ENCODE measurements at places on chromosomes 6 and 20.

GRCh38 chr6:156977527-156978291 lies 200.5 kb downstream of the ARID1B start:
- DNase-seq = no peak

DNA sequence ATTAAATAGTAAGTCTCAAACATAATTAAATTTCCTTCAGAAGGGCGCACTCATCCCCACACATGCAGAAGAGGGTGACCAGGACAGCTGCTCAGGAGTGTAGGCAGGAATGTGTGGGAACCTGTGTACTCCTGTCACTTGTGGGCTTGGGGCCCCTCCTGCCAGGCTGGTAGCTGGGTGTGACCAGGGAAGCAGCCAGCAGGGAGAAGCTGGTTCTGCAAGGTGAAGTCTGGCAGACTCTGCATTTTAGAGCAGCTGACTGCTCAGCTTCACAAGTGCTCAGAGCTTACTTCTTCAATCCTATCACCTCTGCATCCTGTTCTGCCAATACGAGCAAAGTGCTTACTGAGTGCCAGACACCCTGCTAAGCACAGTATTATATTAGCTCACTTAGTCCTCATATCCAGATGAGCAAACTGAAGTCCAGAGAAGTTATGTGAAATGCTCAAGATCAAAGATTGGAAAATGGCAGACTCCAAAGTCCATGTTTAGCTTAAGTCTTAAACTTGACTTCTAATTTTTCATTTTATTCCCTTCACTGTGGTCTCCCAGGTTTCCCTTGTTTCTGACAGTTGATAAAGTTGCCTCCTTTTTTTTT lies 27.9 kb downstream of the ELMO2 start:
- DNase-seq = no peak

- no peak for DNase-seq
Observed at GRCh38 chr6:89894169-89894568, at the start of gene GJA10. TSS of gene GJA10 (plus strand) at chr6:89894469. CDS start at chr6:89894469, 0 bp downstream.

DNA sequence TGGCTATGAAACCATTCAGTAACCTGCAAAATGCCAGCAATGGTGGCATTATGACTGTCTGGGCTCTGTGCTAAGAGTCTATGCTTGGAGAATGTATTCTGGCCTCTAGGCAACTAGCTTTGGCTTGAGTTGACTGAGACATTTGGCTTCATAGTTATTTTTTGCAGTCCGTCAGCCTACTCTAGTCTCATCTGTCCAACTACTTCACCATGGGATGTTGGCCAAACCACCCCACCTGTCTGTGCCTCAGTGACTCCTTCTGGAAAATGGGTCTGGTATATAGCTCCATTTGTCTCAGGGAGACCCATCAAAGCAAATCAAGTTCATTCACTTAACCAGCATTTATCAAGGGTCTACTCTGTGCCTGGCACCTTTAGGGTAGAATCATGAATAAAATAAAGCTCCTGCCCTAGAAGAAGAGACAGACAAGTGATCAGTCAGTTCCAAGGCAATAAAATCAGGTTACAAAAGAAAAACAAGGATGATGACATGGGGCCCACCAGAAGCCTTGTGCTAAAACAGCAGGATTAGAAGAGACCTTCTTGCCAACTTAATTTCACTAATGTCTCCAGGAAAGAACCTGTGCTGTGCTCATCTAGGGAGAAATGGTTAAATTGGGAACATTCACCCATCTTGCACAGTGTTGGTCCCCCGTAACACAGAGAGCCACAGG lies 102.4 kb upstream of the ARMC2 start:
- DNase-seq = no peak

DNA sequence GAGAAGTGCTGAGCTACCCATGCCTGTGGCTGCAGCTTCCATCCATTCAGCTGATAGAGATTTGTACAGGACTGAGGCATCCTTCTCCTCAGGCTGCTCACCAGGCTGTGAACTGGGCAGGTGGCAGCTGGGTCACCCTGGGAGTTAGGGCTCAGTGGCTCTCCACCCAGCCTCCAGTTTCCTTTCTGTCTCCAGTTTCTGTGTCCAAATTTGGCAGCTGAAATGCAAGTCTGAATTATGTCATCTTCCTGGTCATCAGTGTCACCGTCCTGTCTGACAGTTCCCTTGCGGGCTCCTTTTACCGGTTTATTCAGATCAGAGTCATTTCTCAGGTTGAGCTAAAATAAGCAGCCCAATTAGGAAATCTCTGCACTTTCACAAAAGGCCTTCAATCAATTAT lies 93.3 kb downstream of the EDN1 start:
- no peak for DNase-seq

DNA sequence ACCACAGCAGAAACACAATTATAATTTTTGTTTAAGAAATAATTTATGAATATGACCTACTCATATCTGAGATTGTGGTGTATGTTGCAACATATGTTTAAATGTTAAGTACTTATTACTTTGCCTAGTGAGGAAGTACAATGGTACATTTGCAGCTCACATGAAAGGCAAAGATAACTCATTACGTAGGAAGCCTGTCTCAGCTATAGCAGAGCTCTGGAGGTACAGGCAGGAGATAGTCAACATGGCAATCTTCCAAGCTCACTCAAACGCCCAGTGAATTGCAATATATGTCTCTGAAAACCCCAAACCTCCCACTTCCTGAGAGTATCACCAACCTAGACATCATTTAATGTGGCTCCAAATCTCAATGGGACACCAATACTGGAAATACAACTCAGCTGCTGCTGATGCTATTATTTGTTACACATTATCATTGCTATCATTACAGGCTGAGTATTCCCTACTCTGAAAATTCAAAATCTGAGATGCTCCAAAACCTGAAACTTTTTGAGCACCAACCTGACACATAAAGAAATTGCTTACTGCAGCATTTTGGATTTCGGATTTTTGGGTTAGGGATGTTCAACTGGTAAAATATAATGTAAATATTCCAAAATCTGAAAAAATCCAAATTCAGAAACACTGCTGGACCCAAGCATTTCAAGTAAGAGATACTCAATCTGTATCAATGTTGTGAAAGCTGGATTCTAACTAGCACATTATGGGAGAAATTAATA lies 25.1 kb upstream of the GSTA4 start:
- no peak for DNase-seq

DNA sequence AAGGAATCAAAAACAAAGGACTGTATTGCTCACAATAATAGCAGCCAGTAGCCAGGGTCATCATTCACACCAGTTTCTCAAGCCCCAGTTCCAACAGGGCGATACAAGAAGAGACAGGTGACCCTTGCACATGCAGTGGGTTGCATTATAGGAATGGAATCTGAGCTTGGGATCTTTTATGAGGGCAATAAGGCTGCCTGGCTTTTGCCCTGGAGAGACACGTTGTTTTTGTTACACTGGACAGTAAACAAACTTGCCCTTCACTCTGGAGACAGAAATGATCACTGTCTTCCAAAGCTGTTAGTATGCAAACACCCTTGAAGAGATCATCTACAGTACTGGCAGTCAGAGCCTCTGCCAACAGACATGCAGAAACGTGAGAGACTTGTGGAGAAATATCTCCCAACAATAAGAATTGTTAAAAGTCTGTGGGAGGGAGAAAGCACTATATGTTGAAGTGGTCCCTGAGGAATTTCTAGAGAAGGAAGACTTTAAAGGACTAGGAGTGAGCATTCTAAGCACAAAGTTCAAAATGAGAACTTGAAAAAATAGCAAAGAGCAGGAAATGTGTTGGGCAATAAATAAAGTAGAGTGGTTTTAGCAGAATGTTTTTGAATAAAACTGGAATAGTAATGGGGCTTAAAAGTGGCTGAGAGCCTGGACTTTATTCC lies 6.2 kb upstream of the COL12A1 start:
- no peak for DNase-seq

- peak; percentile 25 for DNase-seq
Observed at GRCh38 chr6:109453594-109454495, 1.7 kb downstream of the MICAL1 start.

- DNase-seq = no peak
Observed at GRCh38 chr20:17678886-17679285, 3.2 kb downstream of the RRBP1 start.

DNA sequence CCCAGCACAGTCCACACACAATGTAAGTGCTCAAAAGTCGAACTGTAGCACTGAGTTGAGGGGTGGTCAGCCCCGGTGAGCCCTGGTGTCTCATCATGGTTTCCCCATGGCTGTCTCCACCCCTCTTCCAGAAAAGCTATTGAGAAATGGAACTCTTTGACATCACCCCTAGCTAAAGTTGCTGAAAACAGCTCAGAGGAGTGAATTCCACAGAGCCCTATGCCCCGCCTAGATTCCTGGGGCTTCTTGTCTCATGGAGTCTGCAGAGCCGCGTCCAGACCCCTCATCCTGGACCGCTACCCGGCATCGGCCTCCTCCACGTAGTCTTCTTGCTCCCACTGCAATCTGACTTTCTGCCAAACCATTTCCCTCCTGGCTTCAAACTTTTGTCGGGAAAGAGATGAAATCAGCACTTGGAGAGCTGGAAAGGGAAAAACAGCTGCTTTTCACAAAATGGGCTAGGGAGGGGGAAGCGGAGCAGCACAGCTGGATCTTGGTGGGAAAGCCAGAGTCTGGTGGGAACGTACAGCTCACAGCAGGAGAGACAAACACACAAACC lies 132.2 kb downstream of the SNX5 start:
- DNase-seq = no peak

- DNase-seq = no peak
Observed at GRCh38 chr6:50361641-50362331, 312.1 kb upstream of the DEFB112 start.

GRCh38 chr20:16314748-16315159 lies 258.5 kb downstream of the KIF16B start:
- DNase-seq = no peak

DNA sequence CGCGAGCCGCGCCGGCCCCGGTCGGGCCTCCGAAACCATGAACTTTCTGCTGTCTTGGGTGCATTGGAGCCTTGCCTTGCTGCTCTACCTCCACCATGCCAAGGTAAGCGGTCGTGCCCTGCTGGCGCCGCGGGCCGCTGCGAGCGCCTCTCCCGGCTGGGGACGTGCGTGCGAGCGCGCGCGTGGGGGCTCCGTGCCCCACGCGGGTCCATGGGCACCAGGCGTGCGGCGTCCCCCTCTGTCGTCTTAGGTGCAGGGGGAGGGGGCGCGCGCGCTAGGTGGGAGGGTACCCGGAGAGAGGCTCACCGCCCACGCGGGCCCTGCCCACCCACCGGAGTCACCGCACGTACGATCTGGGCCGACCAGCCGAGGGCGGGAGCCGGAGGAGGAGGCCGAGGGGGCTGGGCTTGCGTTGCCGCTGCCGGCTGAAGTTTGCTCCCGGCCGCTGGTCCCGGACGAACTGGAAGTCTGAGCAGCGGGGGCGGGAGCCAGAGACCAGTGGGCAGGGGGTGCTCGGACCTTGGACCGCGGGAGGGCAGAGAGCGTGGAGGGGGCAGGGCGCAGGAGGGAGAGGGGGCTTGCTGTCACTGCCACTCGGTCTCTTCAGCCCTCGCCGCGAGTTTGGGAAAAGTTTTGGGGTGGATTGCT lies 1.3 kb downstream of the VEGFA start:
- DNase-seq = peak; percentile 59

- no peak for DNase-seq
Observed at GRCh38 chr6:116011520-116011919, 49.2 kb downstream of the FRK start.

DNA sequence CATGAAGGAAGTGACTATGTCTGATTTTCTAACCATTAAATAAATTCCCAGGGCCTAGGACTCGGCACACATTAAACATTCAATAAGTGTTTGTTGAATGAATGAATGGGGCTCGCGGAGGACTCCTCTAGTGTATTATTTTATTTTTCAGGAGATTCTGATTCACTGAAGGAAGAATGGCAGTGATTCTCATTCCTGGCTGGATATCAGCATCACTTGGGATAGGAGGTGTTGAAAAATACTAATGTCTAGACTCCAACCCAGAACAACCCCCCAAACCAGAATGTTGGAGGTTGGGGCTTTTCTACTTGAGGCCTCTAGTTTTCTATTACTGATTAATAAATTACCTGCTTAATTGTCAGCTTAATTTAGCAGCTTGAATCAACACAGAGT lies 195.4 kb downstream of the BTBD3 start:
- no peak for DNase-seq

GRCh38 chr6:5499644-5500306 lies 238.5 kb downstream of the FARS2 start:
- DNase-seq = no peak

- no peak for DNase-seq
Observed at GRCh38 chr6:140388192-140388802, 1013.8 kb upstream of the CITED2 start.

DNA sequence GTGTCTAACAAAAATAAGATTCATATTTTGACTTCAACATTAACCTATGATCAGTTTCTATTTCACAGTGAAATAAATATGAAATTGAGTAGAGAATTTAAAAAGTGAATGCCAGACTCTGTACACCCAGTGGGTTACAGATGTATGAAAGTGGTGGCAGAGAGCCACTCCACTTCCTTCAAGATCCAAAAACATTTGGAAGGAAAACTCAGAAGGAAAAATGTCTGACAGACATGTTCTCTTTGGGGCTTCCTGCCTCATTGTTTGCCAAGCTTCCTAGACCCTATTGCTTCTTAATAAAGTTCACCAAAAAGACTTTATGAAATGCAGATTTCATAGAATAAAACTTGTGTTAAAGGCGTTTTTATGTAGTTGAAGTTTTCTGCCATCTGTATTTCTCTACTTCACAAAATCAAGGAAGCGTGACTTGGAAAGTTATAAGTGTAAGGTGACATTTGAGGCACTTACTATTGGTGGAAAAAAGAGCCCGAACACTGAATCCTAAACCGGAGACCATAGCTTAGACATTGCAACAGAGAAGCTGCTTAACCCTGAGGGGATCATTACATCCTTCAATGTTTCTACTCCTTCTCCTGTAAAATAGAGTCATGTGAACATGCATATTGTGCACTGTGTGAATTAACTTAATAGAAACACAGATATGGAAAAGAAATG lies 12.8 kb downstream of the HMGCLL1 start:
- no peak for DNase-seq

Data from nephron progenitor cell (in vitro differentiated cells).